ENCODE measurements at places on chromosomes 5 and 9. TPM values are rescaled to one million over a fixed set of nuclear protein-coding genes. Genes with fewer than 3 reads are reported as not detected.

GRCh38 chr5:172410662-172411483 is 43.5 kb downstream of the SH3PXD2B start:
- H3K27ac ChIP-seq, result no peak overlapping the region
- no peaks in the 10 kb centered on the region for H3K27me3 ChIP-seq
- no peak for DNase-seq
- H3K4me1 ChIP-seq, result no peaks in the 10 kb centered on the region
- no peak overlapping the region for H3K4me3 ChIP-seq

DNA sequence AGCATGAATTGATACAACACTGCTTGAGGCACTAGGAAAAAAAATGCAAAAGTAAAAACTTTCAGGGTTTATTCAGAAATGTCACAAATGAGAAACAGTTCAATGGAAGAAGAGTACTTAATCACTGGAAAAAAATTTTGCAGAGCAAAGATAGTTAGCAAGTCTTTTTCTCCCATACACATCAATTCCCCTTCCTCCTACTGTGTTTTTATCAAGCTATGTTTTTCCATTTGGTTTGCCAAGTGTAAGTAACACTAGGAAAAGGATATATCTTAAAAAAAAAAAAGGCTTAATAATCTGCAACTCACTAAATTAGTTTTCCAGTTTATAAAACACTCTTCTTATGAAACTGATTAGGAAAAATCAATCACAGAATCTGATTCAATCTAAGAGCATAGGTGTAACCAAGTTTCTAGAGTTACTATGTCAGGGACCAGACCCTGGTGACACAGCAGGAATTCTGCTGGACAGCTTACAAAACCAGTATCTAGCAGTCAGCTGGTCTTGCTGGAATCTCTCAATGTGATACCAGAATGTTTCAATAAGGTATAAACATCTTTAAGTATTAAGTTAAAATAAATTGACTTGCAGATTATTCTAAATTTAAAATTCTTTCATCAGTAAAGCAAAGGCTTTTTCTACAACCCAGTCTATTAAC is 34.7 kb downstream of the RNF145 start:
- H3K4me3 ChIP-seq, result no peak overlapping the region
- H3K36me3 ChIP-seq, result peaks cover 17% of the 10 kb centered on the region
- H3K27me3 ChIP-seq, result no peaks in the 10 kb centered on the region
- no peaks in the 10 kb centered on the region for H3K4me1 ChIP-seq
- DNase-seq, result no peak

GRCh38 chr9:70761139-70761670 is 346.7 kb upstream of the KLF9 start:
- DNase-seq, result no peak
- H3K4me1 ChIP-seq, result no peaks in the 10 kb centered on the region
- no peaks in the 10 kb centered on the region for H3K27me3 ChIP-seq
- H3K27ac ChIP-seq, result no peak overlapping the region

GRCh38 chr5:72436796-72437471 is 70.3 kb downstream of the ZNF366 start:
- H3K4me3 ChIP-seq, result no peak overlapping the region
- no peaks in the 10 kb centered on the region for H3K36me3 ChIP-seq
- no peaks in the 10 kb centered on the region for H3K4me1 ChIP-seq
- DNase-seq, result no peak
- H3K27ac ChIP-seq, result no peak overlapping the region

GRCh38 chr9:122087406-122088200 is 5.5 kb downstream of the TTLL11 start:
- H3K27me3 ChIP-seq, result no peaks in the 10 kb centered on the region
- peaks cover 23% of the 10 kb centered on the region for H3K4me1 ChIP-seq
- H3K27ac ChIP-seq, result no peak overlapping the region

DNA sequence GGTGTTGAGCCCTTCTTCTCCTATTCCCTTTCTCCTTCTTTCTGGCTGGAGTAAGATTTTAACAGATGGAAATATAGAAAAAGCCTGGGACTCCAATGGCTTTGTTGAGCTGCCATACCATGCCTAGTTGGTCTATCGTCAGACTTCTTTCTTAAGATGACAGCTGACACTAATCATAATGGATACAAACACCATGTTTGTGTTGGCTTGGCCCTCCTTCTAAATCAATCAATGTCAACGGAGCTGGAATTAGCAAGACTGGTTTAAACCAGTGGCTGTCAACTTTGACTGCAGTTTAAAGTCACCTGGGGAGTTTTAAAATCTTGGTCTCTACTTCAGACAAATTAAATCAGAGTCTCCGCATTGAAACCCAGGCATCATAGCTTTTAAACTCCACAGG is 264.5 kb upstream of the PRR16 start:
- DNase-seq, result no peak
- no peak overlapping the region for H3K27ac ChIP-seq
- H3K27me3 ChIP-seq, result no peaks in the 10 kb centered on the region
- H3K4me3 ChIP-seq, result no peak overlapping the region
- H3K4me1 ChIP-seq, result no peaks in the 10 kb centered on the region

GRCh38 chr9:87340391-87340790 is 157.3 kb upstream of the DAPK1 start:
- H3K4me3 ChIP-seq, result no peak overlapping the region
- no peaks in the 10 kb centered on the region for H3K36me3 ChIP-seq
- no peak for DNase-seq
- peaks cover 20% of the 10 kb centered on the region for H3K27me3 ChIP-seq
- no peak overlapping the region for H3K27ac ChIP-seq

- H3K36me3 ChIP-seq, result no peaks in the 10 kb centered on the region
- H3K4me3 ChIP-seq, result no peak overlapping the region
- no peak for DNase-seq
- no peaks in the 10 kb centered on the region for H3K4me1 ChIP-seq
- peaks cover 6% of the 10 kb centered on the region for H3K27me3 ChIP-seq
These were observed 147.0 kb downstream of the SPOCK1 start for GRCh38 chr5:137352095-137352494.

GRCh38 chr9:36499174-36499890 is 73.4 kb upstream of the MELK start:
- DNase-seq, result no peak
- no peaks in the 10 kb centered on the region for H3K36me3 ChIP-seq
- H3K4me3 ChIP-seq, result no peak overlapping the region
- H3K27ac ChIP-seq, result no peak overlapping the region

DNA sequence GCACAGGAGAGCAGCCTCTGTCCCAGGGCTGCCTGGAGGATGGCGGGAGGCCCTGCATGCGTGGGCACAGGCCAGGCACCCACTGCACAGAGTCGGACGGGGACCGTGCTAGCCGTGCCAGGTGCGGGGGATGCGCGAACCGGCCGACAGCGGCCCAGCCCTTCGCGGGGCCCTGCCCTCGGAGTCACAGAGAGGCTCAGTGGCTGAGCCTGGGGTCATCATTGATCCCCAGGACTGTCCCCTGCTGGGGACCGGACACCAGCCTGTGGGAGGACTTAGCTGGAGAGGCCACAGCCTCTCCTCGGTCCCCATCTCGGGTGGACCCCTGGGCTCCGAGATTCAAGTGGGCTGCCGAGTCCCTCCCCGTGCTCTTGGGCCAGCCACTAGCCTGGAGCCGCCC is 19.1 kb upstream of the LAMC3 start:
- no peaks in the 10 kb centered on the region for H3K36me3 ChIP-seq
- no peak for DNase-seq
- no peak overlapping the region for H3K27ac ChIP-seq
- H3K4me3 ChIP-seq, result no peak overlapping the region
- no peaks in the 10 kb centered on the region for H3K27me3 ChIP-seq
- H3K4me1 ChIP-seq, result no peaks in the 10 kb centered on the region

- no peaks in the 10 kb centered on the region for H3K4me1 ChIP-seq
- H3K36me3 ChIP-seq, result no peaks in the 10 kb centered on the region
- no peak overlapping the region for H3K27ac ChIP-seq
- DNase-seq, result no peak
These were observed 366.3 kb downstream of the ICE1 start for GRCh38 chr5:5788793-5789192.

- H3K36me3 ChIP-seq, result no peaks in the 10 kb centered on the region
- H3K27ac ChIP-seq, result peak overlapping the region; percentile 82
- H3K27me3 ChIP-seq, result no peaks in the 10 kb centered on the region
- no peak for DNase-seq
These were observed 10.4 kb upstream of the TCF7 start for GRCh38 chr5:134103998-134104654.

- H3K36me3 ChIP-seq, result no peaks in the 10 kb centered on the region
- H3K27me3 ChIP-seq, result no peaks in the 10 kb centered on the region
- no peak overlapping the region for H3K4me3 ChIP-seq
- H3K27ac ChIP-seq, result no peak overlapping the region
- no peak for DNase-seq
These were observed 1210.8 kb downstream of the CDH12 start for GRCh38 chr5:21642312-21642711.

GRCh38 chr9:135214054-135214640 is 126.7 kb downstream of the OLFM1 start:
- no peaks in the 10 kb centered on the region for H3K4me1 ChIP-seq
- DNase-seq, result no peak
- no peak overlapping the region for H3K27ac ChIP-seq
- H3K36me3 ChIP-seq, result no peaks in the 10 kb centered on the region

DNA sequence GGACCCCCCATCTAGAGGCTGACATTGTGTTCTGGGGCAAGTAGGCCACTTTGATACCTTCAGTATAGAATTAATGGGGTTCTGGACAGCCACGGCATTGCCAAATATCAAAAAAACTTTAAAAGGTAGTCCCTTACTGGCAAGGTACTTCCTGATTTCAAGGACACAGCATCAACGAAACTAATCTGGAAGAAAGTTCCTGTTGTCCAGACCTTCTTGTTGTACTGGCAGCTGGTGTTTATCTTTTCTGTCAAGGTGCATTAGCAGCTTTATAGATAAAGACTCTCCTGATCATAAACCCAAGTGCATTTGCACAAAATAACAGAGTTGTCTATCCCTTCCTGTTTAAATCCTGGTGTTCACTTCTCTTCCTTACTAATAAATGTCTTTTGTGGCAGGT is 23.7 kb upstream of the GOLGA1 start:
- no peak for DNase-seq
- no peak overlapping the region for H3K4me3 ChIP-seq
- H3K36me3 ChIP-seq, result peaks cover 4% of the 10 kb centered on the region
- no peaks in the 10 kb centered on the region for H3K27me3 ChIP-seq
- H3K27ac ChIP-seq, result peak overlapping the region; percentile 74
- peaks cover 21% of the 10 kb centered on the region for H3K4me1 ChIP-seq

DNA sequence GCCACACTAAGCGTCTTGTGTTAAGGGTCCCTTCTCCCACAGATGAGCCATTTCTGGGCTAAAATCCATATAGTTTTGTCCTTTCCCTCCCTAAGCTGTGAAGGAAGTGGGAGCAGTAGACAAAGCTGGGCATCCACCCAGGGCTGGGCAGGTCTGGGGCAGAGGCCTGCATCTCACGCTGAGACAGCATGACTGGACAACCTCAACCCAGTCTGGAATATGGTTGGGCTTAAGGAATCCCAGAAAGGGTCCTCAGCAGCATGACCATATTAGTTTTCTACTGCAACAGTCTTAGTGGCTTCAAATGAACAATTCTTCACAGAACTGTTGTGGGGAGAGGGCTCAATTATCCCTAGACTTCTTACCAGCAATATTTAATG is 173.8 kb downstream of the AUH start:
- H3K36me3 ChIP-seq, result no peaks in the 10 kb centered on the region
- peaks cover 5% of the 10 kb centered on the region for H3K4me1 ChIP-seq

The MCC gene
- 3.2 TPM for total RNA-seq

The PCDH12 gene
- total RNA-seq, result not detected

The GMCL2 gene
- total RNA-seq, result not detected

The CLTA gene
- total RNA-seq, result 32.0 TPM

The JAKMIP2 gene
- total RNA-seq, result 0.74 TPM

The BICD2 gene
- 14.1 TPM for total RNA-seq

The ADAMTS12 gene
- 0.06 TPM for total RNA-seq

Data from CD4-positive, alpha-beta T cell (primary cell).